ENCODE measurements at places on chromosomes 7 and 10.

DNA sequence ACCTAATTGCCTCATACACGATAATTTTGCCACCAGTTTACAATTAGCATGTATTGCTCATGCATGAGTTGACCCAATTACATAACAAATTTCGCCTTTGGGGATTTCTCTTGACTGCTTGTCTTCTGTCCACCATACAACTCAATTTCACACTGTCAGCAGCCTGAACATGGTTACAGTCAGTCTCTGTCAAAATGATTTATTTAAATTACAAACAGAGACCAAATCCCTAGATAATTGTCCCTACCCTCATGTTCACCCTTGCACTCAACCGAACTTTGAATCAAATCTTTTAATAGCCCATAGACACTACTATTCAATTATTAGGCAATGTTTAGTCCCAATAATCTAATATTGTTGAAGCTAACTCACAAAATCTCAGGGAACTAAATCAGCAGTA lies 59.7 kb upstream of the NEBL start:
- no peak for DNase-seq

DNA sequence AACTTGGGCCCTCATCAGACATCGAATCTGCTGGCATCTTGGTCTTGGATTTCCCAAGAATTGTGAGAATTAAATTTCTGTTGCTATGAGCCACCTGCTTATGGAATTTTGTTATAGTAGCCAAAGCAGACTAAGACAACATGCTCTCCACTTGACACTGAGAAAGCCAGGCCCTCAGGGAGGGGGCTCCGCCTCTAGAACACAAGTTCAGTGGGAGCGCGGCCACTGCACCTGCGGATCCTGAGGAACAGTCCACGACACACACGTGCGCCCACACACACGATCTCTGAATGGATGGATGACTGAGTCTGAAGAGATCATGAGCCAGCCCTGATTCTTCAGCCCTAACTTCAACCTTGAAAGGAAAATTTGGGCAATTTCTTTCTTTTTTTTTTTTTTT lies 73.7 kb downstream of the CTBP2 start:
- DNase-seq: no peak

- DNase-seq: no peak
Measured at GRCh38 chr7:16918288-16918895, 36.6 kb upstream of the AGR3 start.

DNA sequence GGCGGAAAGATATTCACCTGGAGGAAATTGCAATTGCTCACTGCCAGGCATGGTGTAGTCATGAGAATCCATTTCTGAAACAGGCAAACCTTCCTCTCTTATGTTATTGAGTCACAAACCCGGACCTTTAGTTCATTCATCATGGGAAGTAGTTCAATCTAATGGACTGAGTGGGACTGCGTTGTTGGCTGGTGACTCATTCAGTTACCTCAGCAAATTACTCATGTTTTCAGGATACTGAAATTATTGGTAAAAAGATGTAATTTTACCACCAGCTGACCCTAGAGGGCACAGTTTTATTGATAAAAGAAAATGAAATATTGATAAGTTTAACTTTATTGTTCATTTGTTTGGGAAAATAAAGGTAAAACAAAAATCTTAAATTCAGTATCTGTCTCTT lies 1194.4 kb upstream of the SORCS1 start:
- no peak for DNase-seq

- DNase-seq: peak; percentile 27
Measured at GRCh38 chr7:155842496-155843265, 30.4 kb upstream of the SHH start.

GRCh38 chr7:70435634-70436033 lies 696.3 kb upstream of the GALNT17 start:
- DNase-seq: no peak

DNA sequence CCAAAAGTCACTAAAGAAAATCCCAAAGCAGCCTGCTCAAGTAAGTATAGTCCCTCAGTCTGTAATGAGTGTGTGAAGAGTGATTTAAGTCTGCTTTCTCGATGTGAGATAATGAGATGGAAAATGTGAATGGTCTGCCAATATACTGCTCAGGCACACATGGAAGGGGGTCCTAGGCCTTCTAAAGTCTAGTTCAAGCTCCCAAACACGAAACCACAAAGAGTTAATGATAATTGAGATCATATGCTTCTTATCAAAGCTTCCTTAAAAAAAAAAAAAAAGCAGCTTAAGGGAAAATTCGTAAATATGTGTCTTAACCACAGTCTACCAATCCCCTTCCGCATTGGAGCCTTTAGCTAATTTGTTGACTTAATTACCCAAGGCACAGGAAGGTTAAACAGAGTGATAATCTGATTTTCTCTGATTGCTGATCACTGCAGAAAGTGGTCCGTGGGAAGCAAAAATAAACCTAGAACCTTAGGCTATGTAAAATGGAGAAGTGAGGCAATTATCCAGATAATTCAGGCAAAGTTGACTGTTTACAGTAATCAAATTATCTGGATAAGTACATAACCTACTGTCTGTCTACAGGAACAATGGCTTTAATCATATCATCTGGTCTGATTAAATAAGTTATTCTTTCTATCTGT lies 172.9 kb downstream of the MBL2 start:
- DNase-seq: no peak

GRCh38 chr7:100413889-100414288 lies 14.6 kb downstream of the ZCWPW1 start:
- DNase-seq: no peak

DNA sequence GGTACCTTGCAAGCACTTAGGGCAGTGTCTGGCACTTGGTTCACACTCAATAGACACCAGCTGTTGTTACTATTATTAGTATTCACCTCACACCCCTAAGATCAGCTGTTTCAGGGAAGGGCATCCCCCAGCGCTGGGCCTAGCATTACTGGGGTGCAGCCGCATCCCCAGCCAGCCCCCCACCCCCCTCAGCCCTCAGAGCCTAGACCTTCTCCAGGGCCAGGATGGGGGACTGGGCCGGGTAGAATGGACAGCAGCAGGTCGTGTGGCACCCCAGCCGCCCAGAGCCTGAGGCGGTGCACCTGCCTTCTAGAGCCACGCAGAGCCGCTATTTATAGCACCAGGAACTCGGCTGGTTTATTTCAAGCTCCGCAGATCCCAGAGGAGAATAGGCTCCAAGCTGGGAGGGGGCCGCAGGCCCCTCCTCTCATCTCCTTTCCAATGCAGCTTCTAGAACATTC lies 60.5 kb downstream of the GTF2IRD1 start:
- peak; percentile 80 for DNase-seq

- no peak for DNase-seq
Measured at GRCh38 chr7:66500087-66500486, 128.6 kb upstream of the KCTD7 start.

DNA sequence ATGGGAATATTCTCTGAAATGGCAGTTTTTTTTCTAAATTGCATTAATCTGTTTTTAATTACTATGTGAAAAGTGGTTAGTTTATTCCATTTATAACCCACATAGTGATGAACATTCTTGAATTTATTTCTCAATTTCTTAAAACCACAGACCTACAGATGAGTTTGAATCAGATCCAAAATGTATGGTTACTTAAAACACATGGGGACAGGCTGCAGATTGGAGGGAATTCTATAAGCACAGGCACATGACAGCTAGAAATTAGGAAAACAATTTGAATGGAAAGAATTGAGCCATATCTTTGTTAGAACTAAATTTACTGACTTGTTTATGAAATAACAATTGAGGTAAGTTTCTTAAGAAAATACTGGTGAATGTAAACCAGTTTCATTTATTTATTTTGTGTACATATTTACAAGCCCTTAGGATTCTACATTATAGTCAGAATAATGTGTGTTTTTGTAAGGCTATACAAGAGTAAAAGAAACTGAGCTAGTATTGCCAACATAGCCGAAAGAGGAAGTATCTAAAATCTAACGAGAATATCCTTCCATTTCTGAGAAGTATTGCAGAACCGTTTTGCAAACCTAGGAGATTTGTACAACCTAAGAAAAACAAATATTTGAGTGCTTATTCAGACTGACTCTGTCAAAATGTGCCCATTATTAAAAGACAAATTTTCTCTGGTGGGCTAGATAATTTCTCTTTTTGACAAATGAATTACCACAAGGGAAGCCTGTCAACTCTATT lies 434.3 kb upstream of the SEMA3D start:
- no peak for DNase-seq

- DNase-seq: no peak
Measured at GRCh38 chr10:16943295-16944285, 126.4 kb upstream of the RSU1 start.

DNA sequence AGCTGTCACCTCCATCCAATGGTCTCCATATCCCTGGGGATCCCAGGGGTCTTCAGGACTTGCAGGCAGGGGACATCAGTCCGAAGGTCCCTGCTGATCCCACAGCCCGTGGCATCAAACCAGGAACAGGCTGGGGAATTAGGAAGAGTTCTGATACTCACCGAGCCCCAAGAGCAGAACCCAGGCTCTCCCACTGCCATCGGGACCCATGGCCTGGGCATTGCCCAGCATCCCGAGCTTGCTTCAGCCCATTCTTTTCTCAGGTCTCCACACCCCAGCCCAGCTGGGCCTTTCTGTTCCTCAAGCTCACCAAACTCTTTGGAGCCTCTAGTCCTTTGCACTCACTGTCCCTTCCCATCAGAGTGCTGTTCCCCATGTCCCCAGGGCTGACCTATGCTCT lies 280.9 kb downstream of the GRID1 start:
- DNase-seq: peak; percentile 71

DNA sequence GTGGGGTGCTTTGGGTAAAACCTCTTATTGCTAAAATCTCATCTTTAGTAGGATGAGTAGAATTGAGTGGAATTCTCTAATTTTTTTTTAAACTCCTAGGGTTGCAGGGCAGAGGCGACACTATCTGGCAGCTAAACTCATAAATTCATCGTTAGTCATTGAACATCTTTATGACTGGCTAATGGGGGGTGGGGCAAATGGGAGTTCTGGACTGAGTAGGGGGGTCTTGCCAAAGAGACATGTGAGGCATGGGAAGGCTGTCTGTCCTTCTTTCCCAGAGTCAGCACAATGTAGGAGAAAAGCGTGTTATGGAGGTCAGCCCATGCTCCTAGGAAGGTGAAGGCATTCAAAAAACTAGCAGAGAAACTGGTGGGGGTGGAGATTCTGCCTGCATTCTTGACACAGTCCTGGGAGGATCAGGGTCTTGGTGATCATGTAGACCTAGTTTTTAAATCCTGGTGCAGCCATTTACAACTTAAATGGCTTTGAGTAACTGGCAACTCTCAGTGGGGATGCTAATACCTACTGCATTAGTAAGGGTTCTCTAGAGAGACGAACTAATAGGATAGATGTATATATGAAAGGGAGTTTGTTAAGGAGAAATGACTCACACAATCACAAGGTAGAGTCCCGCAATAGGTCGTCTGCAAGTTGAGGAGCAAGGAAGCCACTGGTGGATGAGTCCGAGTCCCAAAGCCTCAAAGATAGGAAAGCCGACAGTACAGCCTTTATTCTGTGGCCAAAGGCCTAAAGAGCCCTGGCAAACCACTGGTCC lies 47.7 kb downstream of the EMX2 start:
- no peak for DNase-seq

DNA sequence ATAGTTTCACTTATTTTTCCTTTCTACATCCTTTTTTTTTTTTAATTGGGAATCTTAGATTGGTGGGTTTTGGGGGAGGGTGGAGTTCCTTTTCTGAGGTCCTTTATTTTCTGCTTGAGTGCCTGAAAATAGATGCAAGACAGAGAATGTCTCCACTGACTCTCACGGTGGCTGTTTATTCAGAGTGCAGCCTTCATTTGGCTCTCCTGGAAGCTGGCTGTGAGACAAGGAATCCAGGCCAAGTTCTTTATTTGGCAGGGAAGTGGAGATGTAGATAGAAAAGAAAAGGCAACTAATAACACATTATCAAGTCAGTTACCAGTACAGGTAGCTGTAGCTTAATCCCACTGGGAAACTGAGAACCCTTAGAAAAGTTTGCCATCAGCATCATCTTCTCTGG lies 118.6 kb downstream of the CNTNAP2 start:
- DNase-seq: no peak

GRCh38 chr7:70137126-70137525 lies 538.9 kb downstream of the AUTS2 start:
- no peak for DNase-seq

- DNase-seq: no peak
Measured at GRCh38 chr10:134247-135131, 766 bp upstream of the ZMYND11 start.

DNA sequence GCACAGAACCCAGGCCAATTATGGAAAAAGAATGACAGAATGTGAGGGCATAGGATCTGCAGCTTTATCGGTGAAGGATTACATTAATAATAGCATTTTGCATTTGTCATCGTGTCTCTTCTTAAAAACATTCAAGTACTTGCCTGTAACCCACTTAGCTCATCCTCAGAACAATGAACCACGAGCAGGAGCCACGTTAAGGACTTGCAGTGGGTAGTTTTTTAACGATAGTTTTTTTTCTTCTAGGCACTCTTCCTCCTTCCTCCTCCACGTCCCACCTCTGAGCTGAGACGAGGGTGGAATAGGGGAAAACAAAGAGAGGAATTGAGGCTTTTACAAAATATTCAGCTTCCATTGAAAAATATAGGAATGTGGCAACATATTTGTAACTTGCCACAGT lies 27.1 kb downstream of the CDHR3 start:
- DNase-seq: no peak

GRCh38 chr10:84965468-84965867 lies 637.1 kb downstream of the CCSER2 start:
- no peak for DNase-seq

GRCh38 chr10:97483921-97484320 lies 14.3 kb downstream of the MMS19 start:
- no peak for DNase-seq

DNA sequence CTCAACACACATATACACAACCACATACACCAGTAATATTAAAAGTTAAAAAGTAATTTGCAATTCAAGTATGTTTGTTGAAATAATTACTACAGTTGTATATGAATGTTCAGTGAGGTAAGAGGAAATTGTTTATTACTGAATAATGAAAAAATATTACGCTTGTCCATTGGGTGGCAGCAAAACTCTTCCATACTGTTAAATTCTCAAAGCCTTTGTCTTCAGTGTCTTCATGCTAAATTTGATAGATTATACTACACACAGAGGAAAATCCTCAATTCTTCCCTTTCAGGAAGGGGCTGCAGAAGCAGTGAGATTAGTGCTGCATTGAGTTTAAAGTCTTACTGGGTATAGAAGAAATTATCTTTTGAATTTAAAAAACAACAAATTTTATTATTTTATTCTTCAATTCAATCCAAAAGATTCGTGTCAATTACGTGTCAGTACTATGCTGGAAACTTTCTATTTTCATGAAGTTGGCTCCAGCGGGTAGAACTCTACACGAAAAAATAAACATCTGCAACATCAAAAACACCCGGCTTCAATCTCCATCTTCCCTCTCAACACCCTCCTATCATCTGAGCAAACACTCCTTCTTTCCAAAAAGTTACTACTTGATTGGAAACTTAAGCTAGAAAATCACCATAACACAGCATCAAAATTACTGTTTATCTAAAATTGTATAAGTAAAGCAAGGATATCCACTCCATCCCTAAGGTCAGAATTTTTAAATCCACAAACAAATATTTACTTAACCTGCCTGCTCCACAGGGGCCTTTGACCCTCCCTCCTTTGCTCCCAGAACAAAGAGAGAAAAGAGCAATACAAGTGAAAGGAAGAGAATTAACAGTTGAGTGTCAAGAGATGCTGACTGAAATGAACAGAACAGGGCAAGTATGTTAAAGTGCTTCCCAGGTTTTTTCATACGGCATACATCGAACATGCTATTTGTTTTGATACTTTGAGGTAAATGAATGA lies 37.0 kb upstream of the TES start:
- no peak for DNase-seq

GRCh38 chr10:5268743-5269142 lies 72.1 kb downstream of the AKR1C4 start:
- no peak for DNase-seq

GRCh38 chr7:78953090-78953489 lies 500.4 kb downstream of the MAGI2 start:
- DNase-seq: no peak
